ENCODE measurements at places on chromosomes 4 and X.

- no peak for DNase-seq
Observed at GRCh38 chr4:137852326-137852725, 320.0 kb upstream of the PCDH18 start.

DNA sequence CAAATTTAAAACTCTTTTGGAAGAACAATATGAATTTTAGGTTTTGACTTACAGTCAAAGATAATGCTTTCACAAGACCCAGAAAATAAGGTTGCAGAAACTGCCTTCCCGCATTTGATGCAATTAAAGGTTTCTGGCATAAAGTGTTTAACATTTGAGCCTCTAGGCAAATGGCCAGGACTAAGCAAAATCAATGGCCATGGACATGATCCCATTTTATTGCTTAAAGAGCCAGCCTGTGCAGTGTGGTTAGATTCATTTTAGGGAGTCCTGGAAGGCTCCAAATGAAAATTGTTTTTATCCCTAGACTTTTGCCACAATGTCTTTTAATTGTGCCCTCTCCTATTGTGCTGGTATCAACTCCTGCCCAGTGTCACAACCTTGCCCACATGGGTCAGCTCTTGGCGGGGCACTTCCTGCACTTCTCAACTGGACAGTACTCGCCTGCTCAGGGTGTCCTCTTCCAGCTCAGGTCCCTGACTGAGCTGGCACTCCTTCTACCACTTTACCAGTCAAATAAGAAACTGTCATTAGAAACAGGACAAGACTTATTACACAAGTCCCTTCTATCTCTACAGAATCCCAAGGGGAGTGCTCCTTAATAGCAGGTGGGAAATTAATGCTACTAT lies 208.4 kb upstream of the NPY2R start:
- DNase-seq, result no peak

DNA sequence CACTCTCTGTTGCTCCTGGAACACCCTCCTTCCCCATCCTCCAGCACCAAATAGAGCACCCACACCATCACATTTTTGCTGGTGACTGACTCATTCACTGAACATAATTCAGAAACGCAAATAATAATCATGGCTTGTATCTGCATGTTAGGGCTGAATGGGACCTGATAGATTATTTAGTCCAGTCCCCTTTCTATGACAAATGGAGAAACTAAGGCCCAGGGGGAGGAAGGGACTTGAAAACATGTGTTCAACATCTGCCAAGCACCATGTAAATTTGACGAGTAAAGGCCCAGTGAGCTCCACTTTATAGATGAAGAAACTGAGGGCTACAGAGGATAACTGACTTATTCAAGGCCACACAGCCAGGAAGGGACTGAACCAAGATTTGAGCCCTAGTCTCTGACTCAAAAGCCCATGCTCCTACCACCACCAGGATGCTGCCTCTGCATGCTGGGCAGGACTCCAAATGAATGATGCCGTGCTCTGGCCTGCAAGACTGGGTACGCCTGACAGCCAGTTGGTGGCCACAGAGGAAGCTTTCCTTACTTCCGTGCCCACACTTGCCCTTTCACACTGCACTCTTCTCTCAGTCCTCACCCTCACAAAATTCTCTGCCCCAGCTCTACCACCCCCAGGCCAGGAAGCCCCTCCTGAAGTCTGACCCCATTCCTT lies 133.3 kb upstream of the PJA1 start:
- DNase-seq, result no peak

DNA sequence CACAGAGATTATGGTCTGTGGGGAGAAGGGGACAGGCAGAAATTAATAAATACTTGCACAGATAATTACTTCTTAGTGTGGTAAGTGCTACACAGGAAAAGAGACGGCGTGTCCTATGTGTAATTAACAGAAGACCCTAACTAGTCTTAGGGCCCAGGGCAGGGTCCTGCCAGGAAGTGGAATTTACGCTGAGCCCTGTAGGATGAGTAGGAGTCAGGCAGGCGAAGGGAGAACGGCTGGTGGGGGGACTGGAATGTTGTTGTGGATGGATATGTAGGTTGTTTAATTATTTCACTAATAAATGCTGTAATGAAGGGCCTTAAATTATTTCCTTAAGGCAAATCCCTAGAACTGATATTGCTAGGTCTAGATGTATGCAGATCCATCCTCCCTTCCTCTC lies 26.7 kb upstream of the MFAP3L start:
- DNase-seq, result no peak

GRCh38 chrX:22818061-22818460 lies 181.7 kb upstream of the DDX53 start:
- DNase-seq, result no peak

DNA sequence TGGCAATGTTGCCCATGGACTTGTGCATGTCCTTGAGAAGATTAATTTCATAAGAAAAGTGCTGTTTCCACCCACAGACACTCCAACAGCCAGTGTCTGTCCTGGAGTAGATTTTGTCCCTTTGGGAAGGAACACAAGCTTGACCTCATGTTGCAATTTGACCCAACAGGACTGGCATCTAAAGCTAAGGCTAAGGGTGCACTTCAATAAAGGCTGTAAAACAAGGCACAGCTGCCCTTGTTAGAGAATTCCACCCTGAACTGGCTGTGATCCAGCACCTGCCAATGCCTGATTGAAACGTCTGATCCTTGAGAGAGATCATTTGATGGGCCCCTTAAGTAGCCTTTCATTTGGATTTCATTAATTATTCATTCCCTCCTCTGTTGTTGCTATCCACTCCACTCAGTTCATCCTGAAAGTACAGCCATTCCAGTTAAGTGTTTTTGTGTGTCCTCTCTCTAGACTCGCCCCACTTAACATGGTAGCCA lies 56.2 kb downstream of the CD99L2 start:
- DNase-seq, result no peak

DNA sequence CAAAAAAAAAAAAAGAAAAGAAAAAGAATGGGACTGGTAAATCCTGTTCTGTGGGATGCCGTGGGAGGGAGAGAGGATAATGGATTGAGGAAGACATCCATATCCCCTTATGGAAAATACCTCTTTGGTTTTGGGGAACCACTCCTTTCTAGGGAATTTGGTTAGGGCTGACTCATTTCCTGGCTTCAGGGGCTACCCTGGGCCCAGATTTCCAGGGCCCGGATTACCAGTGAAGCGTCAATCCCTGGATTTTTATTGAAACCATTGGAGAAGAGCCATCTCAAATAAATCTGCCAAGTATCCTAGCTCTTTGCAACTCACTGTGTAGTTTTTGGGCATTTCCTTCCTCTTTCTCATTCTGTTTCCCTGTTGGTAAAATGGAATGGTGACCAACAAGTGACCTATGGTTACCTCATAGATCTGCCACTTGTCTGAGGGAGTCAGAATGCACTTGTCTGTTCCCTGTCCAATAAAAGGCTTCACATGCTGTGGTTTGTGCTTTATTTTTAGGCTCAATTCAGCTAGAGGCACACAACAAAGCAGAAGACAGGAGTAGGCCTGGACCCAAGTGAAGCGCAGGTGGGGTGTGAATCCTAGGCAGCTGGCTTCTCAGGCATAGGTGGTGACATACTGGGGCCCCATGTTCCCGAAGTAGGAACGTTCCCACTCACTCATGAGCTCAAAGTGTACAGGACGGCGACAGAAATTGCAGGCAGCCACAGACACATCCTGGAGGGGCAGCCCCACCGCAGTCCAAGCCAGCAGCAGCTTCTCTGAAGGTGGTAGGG lies 8.6 kb downstream of the APEX2 start:
- DNase-seq, result peak; percentile 20

- no peak for DNase-seq
Observed at GRCh38 chr4:41267997-41268396, 11.3 kb downstream of the UCHL1 start.

DNA sequence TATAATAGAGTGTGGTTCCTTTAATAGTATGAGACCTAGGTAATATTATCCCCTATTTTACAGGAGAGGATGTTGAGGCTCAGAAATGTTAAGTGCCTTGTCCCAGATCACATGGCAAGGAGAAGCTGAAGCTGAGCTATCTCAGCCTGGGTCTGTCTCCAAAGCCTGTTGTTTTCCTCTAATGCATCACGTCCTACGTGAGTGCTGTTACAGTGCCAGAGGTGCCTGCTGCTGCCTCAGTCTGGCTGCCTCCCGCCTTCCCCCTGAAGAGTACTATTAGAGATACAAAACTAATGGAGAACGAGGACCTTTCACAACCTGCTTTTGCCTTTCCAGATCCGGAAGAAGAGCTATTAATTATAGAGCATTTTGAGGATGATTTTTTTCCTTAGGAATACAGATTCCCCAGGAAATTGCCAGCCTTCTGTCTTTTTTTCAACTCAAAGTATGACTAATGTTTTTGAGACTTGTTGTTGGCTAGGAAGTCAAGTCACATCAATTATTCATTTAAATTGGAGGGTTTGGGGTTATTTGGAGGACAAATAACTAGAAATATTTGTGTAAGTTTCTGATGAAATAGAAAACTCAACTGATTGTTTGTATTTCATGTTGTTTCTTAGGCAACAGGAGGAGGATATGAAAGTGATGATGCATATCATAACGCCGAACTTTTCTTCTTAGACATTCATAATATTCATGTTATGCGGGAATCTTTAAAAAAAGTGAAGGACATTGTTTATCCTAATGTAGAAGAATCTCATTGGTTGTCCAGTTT lies 43.9 kb upstream of the MTMR1 start:
- DNase-seq, result no peak

DNA sequence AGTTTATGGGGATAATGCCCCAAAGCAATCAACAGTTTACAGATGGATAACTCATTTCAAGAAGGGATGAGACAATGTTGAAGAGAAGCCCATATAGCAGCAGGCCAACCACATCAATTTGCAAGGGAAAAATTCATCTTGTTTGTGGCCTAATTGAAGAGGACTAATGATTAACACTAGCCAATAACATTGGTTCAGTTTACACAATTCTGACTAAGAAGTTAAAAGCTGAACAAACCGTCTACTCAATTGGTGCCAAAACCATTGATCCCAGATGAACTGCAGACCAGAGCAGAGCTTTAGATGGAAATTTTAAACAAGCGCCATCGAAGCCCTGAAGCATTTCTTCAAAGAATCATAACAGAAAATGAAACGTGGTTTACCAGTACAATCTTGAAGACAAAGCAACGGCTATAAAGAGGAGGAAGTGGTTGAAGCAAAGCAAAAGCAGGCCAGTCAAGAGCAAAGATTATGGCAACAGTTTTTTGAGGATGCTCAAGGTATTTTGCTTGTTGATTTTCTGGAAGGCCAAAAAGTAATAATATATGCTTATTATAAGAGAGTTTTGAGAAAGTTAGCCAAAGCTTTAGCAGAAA lies 20.5 kb upstream of the BLTP1 start:
- DNase-seq, result no peak

- DNase-seq, result no peak
Observed at GRCh38 chrX:71541210-71542022, 8.5 kb downstream of the OGT start.

GRCh38 chrX:19682712-19683331 lies 167.5 kb upstream of the MAP3K15 start:
- peak; percentile 52 for DNase-seq

DNA sequence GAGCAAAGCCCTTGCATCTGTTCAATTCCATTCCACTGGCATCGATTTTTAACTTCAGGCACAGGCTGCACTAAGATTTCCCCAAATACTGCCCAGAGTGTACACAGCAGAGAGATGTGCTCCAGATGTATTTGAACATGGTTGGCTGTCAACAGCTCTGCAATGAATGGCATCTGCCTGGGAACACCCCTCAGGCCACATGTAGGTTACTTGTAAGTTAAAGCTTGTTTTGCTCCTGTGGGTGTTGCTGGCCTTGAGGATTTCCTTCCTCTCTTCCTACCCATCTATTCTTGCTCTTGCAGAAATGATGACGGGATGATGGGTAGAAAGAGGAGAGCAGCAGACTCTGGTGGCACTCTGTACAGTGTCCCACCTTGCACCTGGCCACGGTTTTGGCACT lies 69.3 kb upstream of the HELT start:
- DNase-seq, result no peak

GRCh38 chr4:127448986-127449385 lies 183.8 kb upstream of the INTU start:
- DNase-seq, result no peak

DNA sequence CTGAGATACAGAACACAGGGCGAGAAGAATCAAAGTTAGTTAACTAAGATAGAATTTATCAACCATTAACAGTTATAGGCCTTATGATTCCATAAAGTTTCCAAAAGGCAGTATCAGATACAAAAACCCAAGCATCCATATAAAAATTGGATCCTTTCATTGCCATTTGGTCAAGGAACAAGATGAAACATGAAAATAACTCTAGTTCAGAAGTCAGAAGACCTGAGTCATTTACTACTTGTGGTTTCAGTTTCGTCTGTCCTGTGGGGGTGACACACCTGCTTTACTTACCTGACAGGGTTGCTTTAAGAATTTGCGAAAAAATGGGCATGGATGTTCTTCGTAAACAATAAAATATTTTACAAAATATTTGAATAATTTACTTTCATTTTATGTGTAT lies 130.8 kb downstream of the ANAPC10 start:
- DNase-seq, result no peak

DNA sequence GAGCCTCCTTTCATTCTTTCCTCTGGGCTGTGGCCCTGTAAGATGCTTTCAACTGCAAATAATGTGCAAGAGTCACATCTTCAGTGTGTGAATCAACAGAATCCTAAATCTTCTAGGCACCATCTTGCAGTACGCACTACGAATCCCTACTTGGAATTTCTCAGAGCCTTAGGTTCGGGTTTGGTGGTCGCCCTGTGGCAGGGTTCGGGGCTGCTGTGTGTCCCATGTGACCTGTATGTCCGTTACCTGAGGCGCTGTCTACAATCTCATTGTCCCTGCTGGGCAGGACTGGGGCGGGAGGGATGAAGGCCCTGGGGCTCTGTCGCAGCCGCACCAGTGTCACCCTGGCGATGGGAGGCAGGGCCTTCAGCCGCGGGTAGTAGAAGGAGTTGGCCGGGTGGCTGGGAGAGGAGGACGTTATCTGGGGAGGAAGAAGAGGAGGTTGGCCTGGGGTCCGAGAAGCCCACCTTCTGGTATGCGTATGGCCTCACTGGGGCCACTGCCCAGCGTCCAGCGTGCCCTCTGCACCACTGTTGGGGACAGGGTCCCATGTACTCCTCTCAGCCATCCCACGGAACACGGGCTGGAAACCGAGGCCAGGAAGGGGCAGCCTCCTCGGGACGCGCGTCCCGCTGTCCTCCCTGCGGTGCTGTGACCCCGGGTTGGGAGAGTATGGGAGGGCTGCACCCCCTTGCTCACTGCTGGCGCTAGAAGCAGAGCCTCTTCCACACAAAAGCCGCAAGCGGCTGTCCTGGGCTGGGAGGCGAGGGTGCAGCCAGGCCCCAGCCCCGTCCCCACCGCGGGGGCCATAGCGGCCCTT lies 2.0 kb downstream of the SPON2 start:
- DNase-seq, result no peak

DNA sequence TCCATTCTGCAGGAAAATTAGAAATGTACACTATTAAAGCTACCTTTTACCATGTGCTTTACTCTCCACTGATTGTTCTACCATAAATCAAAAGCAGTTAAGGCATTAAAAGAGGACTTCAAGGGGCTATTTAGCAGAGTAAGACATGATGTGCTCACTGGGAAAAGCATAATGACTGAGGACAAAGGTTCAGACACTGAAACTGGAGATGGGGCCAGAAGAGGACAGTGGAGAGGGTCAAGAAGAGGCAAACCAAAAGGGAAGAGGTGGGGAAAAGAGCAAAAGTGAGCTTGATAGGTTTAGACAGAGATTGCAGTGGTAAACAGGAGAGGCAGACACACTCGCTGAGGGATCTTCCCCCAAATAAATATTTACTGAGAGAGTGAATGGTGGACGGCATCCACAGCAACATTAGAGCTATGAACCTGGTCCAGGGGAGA lies 23.8 kb downstream of the SH3RF1 start:
- DNase-seq, result no peak

- no peak for DNase-seq
Observed at GRCh38 chrX:115642895-115643530, 82.0 kb downstream of the PLS3 start.
